Left ventricle myocardium inferior (tissue), 1 donor: ENCODE measurements at places on chromosomes 1 and 21.

DNA sequence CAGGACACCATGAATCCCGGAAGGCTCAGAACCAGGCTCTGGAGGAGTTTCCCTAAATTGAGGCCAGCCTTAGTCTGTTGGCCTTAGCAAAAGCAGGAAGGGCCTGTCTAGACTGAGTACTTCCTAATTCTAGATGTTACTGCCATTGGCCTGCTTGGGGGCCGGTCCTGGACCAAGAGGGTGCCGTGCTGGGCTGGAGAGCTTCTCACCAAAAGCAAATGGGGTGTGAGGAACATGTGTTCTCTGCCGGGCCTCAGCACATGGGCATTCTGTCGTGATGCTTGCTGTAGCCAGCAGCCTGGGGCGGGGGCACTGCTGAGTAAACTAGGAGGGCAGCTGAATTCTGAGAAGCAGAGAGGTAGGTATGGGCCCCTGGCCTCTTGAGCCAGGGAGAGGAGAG is 35.7 kb upstream of the MAN1C1 start:
- DNase-seq, result no peak

DNA sequence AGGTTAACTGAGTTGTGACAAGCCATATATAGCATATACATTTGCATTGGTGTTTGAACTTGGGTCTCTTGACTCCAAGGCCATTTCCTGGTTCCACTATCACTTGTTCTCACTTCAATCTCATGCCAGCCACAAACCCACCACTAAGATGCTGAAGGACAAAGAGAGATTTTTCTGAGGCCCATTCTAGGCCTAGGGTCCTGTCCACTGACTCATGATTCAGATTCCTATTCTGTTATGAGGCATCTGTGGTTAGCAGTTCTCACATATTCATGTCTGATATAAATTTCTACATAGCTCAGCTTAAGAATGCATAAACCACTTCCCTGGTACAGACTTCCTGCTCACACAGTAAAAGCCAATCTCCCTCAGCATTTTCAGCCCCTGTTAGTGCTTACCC is 326.1 kb upstream of the BEND5 start:
- DNase-seq, result no peak

DNA sequence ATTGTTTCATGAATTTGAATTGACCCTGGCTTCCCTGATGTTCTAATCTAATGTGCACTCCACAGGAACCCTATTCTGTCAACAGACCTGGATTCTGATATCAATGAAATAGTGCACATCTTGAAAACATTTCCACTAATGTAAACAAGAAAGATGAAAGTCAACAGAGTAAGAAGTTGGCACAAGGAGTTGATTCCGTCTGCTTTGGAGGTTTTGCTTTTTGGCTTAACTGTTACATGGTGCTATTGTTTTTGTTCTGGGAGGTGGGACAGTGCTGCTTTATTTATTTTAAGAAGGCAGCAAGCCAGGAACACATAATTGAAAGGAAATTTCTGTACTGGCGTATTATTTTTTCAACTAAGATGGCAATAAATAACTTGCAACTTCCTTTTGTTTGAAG is 73.3 kb downstream of the LEPR start:
- DNase-seq, result no peak

DNA sequence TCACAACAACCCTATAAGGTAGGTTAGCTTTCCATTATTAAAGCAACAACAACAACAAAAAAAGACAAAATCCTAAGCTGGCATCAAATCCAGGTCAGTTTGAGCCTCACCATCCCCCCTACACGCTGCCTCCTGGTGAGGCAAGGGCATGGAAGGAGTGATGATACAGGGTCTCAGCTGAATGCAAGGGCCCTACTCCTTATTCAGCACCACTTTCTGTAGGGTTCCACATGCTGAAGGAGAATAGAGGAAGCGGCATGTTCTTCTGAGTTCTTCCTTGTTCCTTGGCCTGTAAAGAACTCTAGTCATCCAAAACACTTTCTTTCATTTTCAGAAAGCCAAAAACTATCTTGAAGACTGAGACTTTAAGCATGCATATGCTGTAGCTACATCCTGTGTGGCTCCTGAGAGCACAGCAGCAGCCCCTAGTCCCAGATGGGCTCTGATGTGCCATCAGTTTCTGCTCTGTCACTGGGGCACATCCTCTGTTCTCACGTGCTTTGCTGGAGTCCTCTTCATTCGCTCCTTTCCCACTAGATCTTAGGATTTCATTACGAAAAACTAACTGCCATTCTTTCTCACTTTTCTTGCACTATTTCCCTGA is 6.2 kb downstream of the ILDR2 start:
- no peak for DNase-seq

DNA sequence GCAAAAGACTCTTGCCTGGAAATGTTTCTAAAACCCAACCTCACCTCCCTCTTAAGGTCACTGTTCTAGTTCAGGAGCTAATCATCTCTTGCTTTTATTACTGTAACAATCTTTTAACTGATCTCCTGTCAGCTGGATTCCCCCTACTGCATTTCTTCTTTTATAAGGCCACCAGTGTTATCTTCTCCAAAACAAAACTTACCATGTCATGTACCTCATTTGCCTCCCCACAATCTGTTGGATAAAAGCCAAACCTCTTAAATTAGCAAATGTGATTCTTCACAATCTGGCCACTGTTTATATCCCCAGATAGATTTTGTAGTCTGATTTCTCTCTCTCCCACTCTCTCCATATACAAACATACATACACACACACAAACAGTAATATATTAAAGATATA is 143.3 kb downstream of the DENND1B start:
- no peak for DNase-seq

DNA sequence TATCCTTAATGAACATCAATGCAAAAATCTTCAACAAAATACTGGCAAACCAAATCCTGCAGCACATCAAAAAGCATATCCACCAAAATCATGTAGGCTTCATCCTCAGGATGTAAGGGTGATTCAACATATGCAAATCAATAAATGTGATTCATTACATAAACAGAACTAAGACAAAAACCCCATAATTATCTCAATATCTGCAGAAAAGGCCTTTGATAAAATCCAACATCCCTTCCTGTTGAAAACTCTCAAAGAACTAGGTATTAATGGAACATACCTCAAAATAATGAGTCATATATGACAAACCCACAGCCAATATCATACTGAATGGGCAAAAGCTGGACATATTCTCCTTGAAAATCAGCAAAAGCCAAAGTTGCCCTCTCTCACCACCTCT is 54.6 kb upstream of the DEPDC1 start:
- no peak for DNase-seq

DNA sequence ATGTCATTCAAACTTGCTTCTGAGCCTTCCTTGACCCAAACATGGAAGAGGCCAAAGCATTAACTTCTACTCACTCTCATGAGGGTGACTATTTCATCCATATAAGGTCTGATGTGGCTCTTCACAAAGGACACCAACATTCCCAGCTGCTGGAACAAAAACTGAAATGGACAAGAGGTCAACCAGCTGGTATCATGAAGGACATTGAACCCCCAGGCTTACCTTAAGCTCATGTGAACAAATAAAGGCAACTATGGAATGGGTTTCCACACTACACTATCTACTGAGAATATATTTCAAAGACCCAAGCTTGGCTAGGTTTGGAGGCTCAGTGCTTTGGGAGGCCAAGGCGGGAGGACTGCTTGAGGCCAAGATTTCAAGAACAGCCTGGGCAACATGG is 26.9 kb downstream of the ANGPTL7 start:
- no peak for DNase-seq
